ENCODE measurements at places on chromosomes 3 and 15.

- peak; percentile 39 for DNase-seq
These were observed 350.3 kb downstream of the DOCK3 start for GRCh38 chr3:51024765-51025632.

DNA sequence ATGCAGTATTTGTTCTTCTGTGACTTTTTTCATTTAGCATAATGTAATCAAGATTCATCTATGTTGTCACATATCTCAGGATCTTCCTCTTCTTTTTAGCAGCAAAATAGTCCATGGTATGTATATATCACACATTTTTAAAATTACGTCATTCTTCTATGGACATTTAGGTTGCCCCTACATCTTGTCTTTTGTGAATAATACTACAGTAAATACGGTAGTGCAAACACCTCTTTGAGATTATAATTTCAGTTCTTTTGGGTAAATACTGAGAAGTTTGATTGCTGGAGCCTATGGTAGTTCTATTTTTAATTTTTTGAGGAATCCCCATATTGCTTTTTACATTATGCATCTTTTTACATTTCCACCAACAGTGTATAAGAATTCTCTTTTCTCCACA lies 1174.9 kb downstream of the NSUN3 start:
- DNase-seq, result no peak

DNA sequence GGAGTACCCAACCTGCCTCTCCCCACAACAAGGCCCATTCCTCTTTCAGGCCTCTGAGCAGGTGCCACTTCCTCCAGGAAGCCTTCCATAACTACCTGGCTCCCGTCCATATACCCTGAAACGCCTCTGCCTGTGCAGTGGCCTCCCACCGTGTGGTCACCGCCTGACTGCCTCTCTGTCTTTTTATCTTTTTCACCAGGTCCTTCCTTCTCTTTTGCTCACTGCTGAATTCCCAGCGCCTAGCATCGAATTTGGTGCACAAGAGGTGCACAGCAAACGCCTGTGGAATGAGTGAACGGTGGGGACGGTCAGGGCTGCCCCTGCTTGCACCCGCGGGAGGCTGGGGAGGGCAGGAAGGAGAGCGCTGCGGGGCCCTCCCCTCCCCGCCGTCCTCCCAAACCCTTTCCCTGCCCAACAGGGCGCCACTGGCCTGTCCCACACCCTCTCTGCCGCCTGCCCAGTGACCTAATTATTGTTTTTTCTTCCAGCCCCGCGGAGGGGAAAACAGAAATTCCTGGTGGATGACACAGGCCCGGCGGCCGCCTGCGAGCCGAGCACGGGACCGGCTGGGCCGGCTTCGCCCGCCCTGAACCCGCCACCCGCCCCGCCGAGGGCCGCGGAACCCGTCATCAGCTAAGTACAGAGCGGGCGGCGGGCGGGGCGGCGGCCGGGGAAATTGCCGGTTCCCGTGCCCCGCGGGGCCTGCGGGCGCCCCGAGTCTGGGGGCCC lies 140.1 kb downstream of the SMAD6 start:
- DNase-seq, result no peak

DNA sequence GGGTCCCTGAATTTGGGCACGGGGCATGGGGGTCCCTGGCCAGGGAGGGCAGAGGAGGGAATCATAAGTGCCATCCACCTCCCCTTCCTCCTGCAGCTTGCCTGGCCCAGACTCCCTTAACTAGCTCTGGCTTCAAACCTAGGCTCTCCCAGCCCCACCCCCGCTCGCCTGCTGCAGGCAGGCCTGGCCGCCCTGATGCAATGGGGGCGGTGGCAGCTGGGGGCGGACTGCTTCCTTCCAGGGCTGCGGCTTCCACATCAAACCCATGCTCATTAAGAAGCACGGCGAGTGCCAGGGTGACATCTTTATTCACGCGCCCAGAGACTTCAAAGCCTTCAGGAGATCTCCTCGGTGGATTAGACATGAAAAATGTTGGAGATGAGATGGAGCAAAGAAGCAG lies 123.1 kb downstream of the TPRA1 start:
- DNase-seq, result no peak

DNA sequence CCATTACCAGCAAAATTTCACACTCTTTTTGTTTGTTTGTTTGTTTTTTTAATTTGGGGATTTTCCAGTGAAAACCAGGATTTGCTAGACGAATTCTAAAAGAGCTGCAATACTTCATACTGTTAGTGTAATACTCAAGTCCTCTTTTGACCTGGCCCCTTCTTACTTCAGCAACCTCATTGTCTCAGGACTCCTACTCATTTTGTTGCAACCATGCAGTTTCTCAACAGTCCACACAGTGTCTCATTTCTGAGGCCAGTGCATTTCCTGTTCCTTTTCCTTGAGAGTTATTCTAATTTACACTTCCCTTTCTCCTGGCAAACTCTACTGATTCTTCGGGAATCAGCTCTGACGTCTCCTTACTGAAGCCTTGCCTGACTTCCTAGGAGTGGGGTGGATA lies 35.6 kb downstream of the NSUN3 start:
- no peak for DNase-seq

GRCh38 chr15:61376961-61377360 lies 147.9 kb upstream of the RORA start:
- no peak for DNase-seq

- DNase-seq, result no peak
These were observed at the start of gene ZBTB38 for GRCh38 chr3:141368062-141368924. Gene ZBTB38 (plus strand): TSS chr3:141368504. CDS start chr3:141442389, 73,885 bp downstream.

DNA sequence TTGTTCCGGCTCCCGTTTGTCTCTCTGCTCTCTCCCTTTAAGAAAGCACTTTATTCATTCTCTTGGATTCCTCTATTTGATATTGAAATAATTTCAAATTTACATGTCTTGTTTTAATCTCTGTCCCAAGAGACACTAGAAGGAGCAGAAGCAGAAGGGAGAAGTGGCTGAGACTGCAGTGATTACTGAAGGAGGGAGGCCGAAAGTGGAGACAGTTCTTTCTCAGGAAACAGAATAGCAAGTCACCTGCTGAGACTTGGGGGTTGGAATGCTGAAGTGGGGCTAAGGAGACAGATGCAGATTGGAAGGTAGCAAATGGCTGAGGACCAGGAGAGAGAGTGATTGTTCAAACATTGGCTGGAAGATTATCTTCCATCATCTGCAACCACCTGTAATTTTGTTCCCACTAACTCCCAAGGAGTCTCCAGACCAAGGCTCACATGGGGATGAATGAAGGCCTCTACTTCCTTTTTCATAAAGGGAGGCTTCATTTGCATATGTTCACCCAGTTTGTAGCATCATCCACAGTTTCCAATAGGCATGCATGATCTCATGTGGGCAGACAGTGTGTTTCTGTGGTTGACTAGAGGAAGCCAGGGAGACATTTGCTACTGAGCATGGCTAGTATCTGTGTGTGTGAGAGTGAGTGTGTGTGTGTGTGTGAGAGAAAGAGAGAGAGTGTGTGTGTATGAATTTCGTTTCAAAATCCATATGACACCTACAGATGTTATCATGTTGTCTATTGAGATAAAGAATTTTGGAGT lies 24.0 kb downstream of the LTF start:
- DNase-seq, result no peak

DNA sequence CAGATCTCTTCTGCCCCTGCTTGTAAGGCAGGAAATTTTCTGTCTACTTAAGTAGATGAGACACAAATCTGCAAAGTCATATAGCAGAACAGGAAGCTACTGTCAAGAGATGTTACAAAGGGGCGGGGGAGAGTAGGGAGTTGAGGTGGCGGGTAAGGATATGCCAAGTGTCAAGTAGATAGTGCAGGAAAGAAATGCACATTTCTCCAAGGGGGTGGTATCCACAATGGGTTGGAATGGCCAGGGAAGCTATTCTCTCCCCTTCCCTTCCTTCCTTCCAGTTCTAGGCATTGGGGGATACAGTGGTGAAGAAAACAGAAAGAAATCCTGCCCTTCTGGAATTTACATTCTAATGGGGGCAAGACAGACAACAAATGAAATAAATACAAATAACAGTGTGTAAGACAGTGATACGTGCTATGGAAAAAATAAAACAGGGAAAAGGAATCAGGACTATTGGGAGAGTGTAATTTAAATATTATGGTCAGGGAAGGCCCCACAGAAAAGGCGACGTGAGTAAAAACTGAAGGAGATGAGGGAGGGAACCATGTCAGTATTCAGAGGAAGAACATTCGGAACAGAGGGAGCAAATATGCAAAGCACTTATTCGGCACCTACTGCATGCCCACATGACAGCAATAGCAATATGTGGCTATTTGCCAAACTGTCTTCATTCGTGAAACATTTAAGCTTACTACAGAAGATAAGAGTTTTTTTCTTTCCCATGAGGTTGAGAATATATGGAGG lies 42.8 kb upstream of the RNU6-1 start:
- no peak for DNase-seq

DNA sequence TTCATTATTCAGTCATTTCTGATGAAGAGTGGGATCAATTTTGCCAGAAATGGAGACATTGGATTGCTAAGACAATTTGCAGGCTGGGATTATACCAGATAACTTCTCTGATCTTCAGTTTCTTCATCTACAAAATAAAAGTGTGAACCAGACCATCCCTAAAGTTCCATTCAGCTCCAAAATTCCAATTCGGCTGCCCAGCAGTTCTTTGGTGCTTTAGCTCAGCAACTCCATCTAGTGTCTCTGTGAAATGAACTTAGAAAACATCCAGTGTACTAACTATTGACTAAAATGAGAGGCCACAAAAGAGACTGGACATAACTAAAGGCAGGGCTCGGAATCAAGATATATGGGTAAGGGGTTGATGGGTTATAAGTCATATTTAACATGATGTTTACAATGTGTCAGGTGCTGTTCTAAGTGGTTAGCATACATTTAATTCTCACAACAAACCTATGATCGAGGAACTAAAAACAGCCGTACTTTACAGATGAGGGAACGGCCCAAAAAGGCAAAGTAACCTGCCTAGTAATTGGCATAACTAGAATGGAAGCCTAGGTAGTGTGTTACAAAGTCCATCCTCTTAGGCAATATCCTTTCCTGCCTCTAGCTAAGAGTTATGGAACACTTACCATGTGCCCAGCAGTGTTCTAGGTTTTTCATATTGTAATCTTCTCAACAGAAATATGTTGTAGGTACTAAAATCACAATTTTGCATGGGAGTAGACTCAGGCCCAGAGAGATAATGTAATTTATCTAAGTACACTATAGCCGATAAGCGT lies 17.0 kb downstream of the THAP10 start:
- DNase-seq, result no peak

Data from stimulated activated CD4-positive, alpha-beta T cell treated with anti-CD3 and anti-CD28 coated beads, Interleukin-15, amount 100 ng/mL, for 1 hour (primary cell).